Cardiac septum (tissue), 1 donor: ENCODE measurements at places on chromosomes 2 and 18. TPM values are rescaled to one million over a fixed set of nuclear protein-coding genes. Genes with fewer than 3 reads are reported as not detected.

The LBH gene
- total RNA-seq, result 208 TPM

The GREB1L gene
- 16.2 TPM for total RNA-seq

The CROCC2 gene
- total RNA-seq, result not detected

The ACMSD gene
- total RNA-seq, result not detected

The UGT1A3 gene
- not detected for total RNA-seq

The NDC80 gene
- total RNA-seq, result 0.57 TPM

The CERKL gene
- 0.11 TPM for total RNA-seq

The MFSD2B gene
- not detected for total RNA-seq

The KIF5C gene
- total RNA-seq, result 0.73 TPM

The RAD51AP2 gene
- 0.43 TPM for total RNA-seq

The KCNIP3 gene
- total RNA-seq, result 6.5 TPM

The SLC9A2 gene
- 0.08 TPM for total RNA-seq

The MROH2A gene
- not detected for total RNA-seq

The AMER3 gene
- not detected for total RNA-seq

The FEZ2 gene
- total RNA-seq, result 50.5 TPM

The C2orf81 gene
- total RNA-seq, result 1.1 TPM

The EVX2 gene
- total RNA-seq, result not detected

The SNED1 gene
- total RNA-seq, result 9.7 TPM

The C2orf66 gene
- not detected for total RNA-seq

The CRYBA2 gene
- total RNA-seq, result not detected

The KATNAL2 gene
- total RNA-seq, result 5.7 TPM

The MAL gene
- total RNA-seq, result 8.3 TPM

The TUBA3E gene
- total RNA-seq, result 1.2 TPM

The TOGARAM2 gene
- 0.48 TPM for total RNA-seq

The SALL3 gene
- 0.30 TPM for total RNA-seq

The CASP10 gene
- total RNA-seq, result 5.0 TPM

The ANKRD53 gene
- total RNA-seq, result 0.38 TPM

The CD28 gene
- 1.3 TPM for total RNA-seq

The KIF1A gene
- 10.2 TPM for total RNA-seq

The TTN gene
- 4,176 TPM for total RNA-seq

The LTBP1 gene
- 124 TPM for total RNA-seq

The YES1 gene
- total RNA-seq, result 26.2 TPM

The DNAH7 gene
- total RNA-seq, result 0.32 TPM

The ING5 gene
- 14.9 TPM for total RNA-seq

The MC4R gene
- not detected for total RNA-seq

The ASIC4 gene
- total RNA-seq, result 0.32 TPM

The IL36RN gene
- not detected for total RNA-seq

The SLC11A1 gene
- 6.4 TPM for total RNA-seq

The ANKMY1 gene
- 8.2 TPM for total RNA-seq

The TXNDC2 gene
- total RNA-seq, result not detected

The COL5A2 gene
- 16.0 TPM for total RNA-seq

The ST8SIA3 gene
- total RNA-seq, result 0.35 TPM

The COL4A3 gene
- total RNA-seq, result 1.6 TPM

The TSPYL6 gene
- 0.11 TPM for total RNA-seq

The EMILIN1 gene
- 21.0 TPM for total RNA-seq
